ENCODE measurements at places on chromosomes 6 and 20.
A peak's percentile ranks its signal among the peaks of the same experiment; 100 is the strongest.

- no peaks in the 10 kb centered on the region for H3K36me3 ChIP-seq
- H3K27ac ChIP-seq, result peak overlapping the region; percentile 88
- peak overlapping the region; percentile 74 for H3K4me3 ChIP-seq
- peaks cover 50% of the 10 kb centered on the region for H3K4me1 ChIP-seq
These were observed 1.1 kb downstream of the NFATC2 start for GRCh38 chr20:51541189-51542032.

DNA sequence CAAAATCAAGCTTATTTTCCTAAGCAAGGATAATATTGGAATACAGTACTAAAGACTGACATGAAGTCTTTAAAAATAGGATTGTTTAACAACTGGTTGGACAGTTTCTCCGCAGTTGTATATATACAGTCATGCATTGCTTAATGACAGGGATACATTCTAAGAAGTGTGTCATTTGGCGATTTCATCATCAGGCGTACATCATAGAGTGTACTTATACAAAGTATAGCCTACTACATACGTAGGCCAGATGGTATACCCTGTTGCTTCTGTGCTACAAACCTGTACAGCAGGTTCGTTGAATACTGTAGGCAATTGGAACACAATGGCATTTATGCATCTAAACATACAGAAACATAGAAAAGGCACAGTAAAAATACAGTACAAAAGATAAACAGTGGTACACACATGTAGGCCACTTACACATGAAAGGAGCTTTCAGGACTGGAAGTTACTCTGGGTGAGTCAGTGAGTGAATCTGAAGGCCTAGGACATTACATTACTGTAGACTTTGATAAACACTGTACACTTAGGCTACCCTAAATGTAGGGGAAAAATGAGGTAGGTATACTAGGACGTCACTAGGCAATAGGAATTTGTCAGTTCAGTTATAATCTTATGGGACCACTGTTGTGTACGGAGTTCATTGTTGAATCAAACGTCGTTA is 20.1 kb downstream of the HECA start:
- no peaks in the 10 kb centered on the region for H3K36me3 ChIP-seq
- peaks cover 27% of the 10 kb centered on the region for H3K4me1 ChIP-seq
- H3K4me3 ChIP-seq, result no peak overlapping the region
- H3K27me3 ChIP-seq, result no peaks in the 10 kb centered on the region

DNA sequence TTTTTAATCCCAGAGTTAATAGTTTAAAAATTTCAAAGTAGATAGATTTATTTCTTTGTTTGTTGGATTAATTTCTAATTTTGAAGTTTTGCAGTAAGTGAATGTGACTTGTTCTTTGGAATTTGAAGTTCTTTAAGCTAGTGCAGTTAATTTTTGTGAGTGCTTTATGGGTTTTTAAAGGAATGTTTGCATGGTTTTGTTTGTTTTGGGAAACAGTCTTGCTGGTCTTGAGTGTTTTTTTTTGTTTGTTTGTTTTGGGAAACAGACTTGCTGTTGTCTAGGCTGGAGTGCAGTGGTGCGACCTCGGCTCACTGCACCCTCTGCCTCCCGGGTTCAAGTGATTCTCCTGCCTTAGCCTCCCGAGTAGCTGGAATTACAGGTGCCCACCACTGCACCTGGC is 9.5 kb downstream of the PANK2 start:
- H3K36me3 ChIP-seq, result peaks cover 4% of the 10 kb centered on the region
- no peak overlapping the region for H3K4me3 ChIP-seq
- H3K27ac ChIP-seq, result no peak overlapping the region

- no peaks in the 10 kb centered on the region for H3K36me3 ChIP-seq
- no peak overlapping the region for H3K4me3 ChIP-seq
- H3K27ac ChIP-seq, result no peak overlapping the region
- DNase-seq, result peak; percentile 56
These were observed 41.1 kb upstream of the OSTM1 start for GRCh38 chr6:108115598-108116058.

GRCh38 chr6:110656492-110656891 is 158.8 kb downstream of the CDK19 start:
- no peaks in the 10 kb centered on the region for H3K4me1 ChIP-seq
- H3K27ac ChIP-seq, result no peak overlapping the region
- H3K36me3 ChIP-seq, result peaks cover 15% of the 10 kb centered on the region
- no peak for DNase-seq

DNA sequence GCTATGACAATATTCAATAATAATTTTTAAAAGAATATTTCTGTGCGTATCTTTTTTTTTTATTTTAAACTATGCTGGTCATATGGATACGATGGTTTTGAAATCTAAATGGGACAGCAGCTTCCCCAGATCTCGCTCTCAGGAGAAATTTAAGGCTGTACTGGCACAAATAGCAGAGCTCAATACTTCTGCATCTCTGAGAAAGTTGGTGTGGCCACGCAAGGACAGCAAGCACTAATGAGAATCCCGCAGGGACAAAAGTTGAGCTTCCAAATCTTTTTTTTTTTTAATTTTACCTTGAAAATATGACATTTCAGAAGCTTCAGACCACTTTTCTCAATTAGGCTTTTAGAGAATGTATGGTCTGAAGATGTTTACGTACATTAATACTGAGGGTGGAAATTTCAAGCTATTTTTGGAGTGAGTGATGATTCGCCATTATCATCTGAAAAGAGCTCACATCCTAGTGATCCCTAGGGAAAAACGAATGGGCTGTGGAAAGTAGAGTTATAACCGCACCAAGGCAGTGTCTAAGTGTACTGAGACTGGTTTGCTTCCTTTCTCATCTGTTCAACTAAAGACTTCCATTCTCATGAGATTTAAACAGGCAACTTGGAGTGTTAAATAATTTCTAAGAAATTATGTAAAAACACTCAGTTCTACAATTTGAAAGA is 840.0 kb downstream of the C6orf118 start:
- H3K27me3 ChIP-seq, result no peaks in the 10 kb centered on the region
- no peaks in the 10 kb centered on the region for H3K36me3 ChIP-seq
- DNase-seq, result no peak
- H3K4me1 ChIP-seq, result no peaks in the 10 kb centered on the region
- H3K27ac ChIP-seq, result no peak overlapping the region

DNA sequence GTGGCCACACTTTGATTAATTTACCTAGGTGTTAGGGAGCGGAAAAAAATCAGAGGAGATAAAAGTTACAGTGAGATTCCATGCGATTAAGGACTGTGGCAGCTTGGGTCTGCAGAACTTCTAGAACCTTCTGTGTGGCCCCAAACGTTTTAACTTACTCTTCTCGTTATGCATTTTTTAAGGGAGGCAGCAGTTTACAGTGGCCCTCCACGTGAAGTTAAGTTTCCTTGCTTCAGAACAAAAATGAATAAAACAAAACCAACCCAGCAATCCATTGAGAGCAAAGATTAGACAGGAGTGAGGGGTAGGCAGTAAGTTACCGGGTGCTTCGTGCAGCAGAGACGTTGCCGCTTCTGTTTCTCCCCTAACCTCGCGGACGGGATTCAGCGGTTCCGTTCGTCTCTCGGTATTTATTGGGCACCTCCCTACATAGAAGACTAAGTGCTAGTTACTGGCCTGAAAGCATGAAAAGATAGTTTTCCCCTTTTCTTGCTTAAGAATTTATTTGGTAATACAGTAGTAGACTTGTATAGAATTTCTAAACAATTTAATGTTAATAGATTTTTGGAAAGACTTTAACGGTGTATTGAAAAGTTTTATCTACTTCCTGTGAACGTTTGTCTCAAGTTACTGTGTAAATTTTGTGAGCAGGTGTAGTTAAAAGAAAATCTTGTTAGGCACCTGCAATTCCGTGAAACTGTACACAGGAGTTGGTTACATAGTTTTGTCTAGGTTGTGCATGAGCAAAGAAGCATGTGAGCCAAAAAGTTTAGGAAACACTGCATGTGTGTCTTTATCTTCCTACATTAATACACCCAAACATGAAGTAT is 1.1 kb downstream of the BAG2 start:
- DNase-seq, result peak; percentile 50
- H3K4me1 ChIP-seq, result peaks cover 9% of the 10 kb centered on the region
- H3K4me3 ChIP-seq, result peak overlapping the region; percentile 72
- H3K27ac ChIP-seq, result peak overlapping the region; percentile 51

DNA sequence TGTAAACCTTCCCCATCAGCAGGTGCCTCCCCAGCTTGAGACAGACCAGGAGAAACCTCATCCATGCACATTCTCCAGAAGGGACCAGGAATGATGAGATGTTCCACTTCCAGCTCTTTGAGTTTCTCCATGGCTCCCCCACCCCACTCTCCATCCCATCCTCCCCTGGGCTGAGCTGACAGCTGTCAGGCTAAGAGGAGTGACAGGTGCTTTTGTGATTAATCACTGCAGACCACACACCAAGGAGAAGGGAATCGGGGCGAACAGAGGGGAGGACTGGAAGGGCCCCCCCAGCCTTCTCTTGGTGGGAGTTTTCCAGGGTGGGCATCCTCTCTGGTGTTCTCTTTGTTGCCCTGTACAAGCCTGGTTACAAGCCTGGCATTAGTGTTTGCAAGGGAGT is 56.1 kb upstream of the ZFAND3 start:
- no peaks in the 10 kb centered on the region for H3K27me3 ChIP-seq
- no peak overlapping the region for H3K4me3 ChIP-seq
- H3K36me3 ChIP-seq, result no peaks in the 10 kb centered on the region

- H3K27ac ChIP-seq, result no peak overlapping the region
- peak; percentile 68 for DNase-seq
- no peaks in the 10 kb centered on the region for H3K4me1 ChIP-seq
- no peaks in the 10 kb centered on the region for H3K27me3 ChIP-seq
- H3K36me3 ChIP-seq, result peaks cover 1% of the 10 kb centered on the region
These were observed 97.2 kb downstream of the KIF16B start for GRCh38 chr20:16476032-16476431.

- peak; percentile 78 for DNase-seq
- no peak overlapping the region for H3K4me3 ChIP-seq
- peak overlapping the region; percentile 87 for H3K27ac ChIP-seq
These were observed 112.1 kb downstream of the WDR27 start for GRCh38 chr6:169589699-169590257.

DNA sequence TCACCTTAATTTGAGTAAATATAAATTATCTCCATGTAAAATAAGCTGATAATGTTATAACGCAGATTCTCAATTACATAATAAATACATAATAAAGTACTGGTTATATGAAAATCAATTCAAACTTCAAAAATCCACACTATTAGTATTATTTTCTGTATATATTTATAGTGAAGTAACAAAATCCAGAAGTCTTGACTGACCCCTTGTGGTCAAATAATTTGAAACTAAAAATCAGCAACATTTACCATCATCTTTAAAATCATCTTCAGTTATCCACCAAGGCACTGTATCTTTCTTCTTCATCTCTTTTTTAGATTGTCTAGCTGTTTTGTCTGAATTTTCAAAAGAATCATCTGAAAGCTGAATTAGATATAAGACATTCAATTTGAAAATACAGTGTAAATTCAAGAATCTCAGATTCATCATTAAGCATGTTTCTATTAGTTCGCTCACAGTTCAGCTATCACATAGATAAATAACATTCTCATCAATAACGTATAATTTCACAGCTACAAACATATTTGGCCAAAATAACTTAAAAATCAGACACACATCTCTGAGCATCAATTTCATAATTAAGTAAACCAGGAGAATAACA is 6.5 kb downstream of the CEP162 start:
- H3K4me1 ChIP-seq, result no peaks in the 10 kb centered on the region
- no peak overlapping the region for H3K27ac ChIP-seq
- DNase-seq, result peak; percentile 47
- H3K36me3 ChIP-seq, result no peaks in the 10 kb centered on the region

DNA sequence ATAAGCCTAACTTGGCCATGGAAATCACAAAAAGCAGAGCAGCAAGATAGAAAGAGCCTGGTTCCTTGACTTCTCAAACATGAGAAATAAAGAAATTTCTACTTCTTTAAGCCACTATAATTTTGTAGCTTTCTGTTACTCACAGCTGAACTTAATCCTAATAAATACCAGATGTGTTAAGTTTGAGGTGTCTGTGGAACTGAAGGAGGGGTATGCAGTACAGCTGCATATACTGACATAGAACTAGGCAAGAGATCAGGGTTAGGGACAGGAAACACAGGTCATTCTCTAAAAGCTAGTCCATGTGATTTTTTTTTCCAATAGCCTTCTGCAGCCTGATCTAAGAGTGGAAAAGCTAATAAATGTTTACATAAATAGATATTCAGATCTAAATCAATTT is 123.9 kb downstream of the COL12A1 start:
- DNase-seq, result no peak
- no peak overlapping the region for H3K27ac ChIP-seq
- no peaks in the 10 kb centered on the region for H3K36me3 ChIP-seq
- H3K4me1 ChIP-seq, result no peaks in the 10 kb centered on the region
- H3K27me3 ChIP-seq, result peaks cover 4% of the 10 kb centered on the region
- H3K4me3 ChIP-seq, result no peak overlapping the region

DNA sequence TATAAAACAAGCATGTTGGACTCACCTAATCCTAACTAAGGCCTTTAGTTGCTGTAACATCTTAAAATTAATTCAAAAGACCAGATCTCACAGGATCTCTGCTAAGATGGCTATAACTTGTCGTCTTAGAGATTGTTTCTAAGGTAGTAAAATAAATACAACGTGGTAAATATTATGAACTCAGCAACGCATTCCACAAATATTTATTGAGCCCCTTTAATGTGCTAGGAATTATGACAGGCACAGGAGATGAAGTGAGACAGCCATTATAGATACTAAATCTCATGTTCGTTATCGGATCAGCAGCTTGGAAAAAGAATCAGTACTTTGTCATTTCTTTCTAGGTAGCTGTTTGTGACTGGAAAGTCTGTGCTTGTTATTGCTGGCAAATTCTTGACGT is 20.9 kb upstream of the MCM3 start:
- peaks cover 65% of the 10 kb centered on the region for H3K4me1 ChIP-seq
- no peak for DNase-seq
- peak overlapping the region; percentile 92 for H3K27ac ChIP-seq

GRCh38 chr6:72954716-72955115 is 270.6 kb downstream of the KHDC1L start:
- no peaks in the 10 kb centered on the region for H3K27me3 ChIP-seq
- no peaks in the 10 kb centered on the region for H3K4me1 ChIP-seq
- H3K4me3 ChIP-seq, result no peak overlapping the region
- H3K27ac ChIP-seq, result no peak overlapping the region

Measured in B cell (primary cell).